Activated CD4-positive, alpha-beta T cell treated with anti-CD3 and anti-CD28 coated beads for 36 hours (primary cell): ENCODE measurements at places on chromosomes 3 and 15. TPM values are rescaled to one million over a fixed set of nuclear protein-coding genes. Genes with fewer than 3 reads are reported as not detected.

The CCR9 gene
- not detected for total RNA-seq

The SPCS1 gene
- total RNA-seq, result 111 TPM

The ARL6IP5 gene
- 60.4 TPM for total RNA-seq

The CACNA1D gene
- total RNA-seq, result 0.33 TPM

The CNOT10 gene
- 76.9 TPM for total RNA-seq

The C3orf22 gene
- not detected for total RNA-seq

The CSK gene
- 272 TPM for total RNA-seq

The VGLL3 gene
- total RNA-seq, result not detected

The CSPG5 gene
- total RNA-seq, result 0.97 TPM

The LIPH gene
- not detected for total RNA-seq

The RBMS3 gene
- total RNA-seq, result 2.0 TPM

The MAP6D1 gene
- total RNA-seq, result 1.6 TPM

GRCh38 chr15:60318216-60318867 is 79.4 kb downstream of the ANXA2 start:
- DNase-seq, result no peak

- DNase-seq, result no peak
These were observed 316.9 kb upstream of the UMPS start for GRCh38 chr3:124413393-124413792.

GRCh38 chr3:177764377-177764912 is 567.2 kb upstream of the TBL1XR1 start:
- no peak for DNase-seq

DNA sequence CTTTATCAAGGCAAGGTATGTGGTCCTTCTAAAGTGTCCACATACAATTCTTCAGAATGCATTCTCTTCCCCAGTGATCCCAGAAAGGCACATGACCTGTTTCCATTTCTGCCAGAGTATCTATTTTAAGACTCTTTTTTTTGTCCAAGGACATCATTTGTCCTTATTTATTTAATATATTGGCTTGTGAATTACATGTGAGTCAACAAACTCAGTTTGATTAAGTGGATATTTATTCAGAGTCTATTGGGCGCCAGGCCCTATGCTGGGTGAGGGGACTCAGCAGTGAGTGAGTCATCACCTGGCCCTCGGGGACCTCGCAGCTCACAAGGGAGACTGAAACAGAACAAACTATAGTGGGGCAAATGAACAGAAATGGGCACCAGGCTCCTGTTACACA is 136.8 kb downstream of the SNRK start:
- no peak for DNase-seq

DNA sequence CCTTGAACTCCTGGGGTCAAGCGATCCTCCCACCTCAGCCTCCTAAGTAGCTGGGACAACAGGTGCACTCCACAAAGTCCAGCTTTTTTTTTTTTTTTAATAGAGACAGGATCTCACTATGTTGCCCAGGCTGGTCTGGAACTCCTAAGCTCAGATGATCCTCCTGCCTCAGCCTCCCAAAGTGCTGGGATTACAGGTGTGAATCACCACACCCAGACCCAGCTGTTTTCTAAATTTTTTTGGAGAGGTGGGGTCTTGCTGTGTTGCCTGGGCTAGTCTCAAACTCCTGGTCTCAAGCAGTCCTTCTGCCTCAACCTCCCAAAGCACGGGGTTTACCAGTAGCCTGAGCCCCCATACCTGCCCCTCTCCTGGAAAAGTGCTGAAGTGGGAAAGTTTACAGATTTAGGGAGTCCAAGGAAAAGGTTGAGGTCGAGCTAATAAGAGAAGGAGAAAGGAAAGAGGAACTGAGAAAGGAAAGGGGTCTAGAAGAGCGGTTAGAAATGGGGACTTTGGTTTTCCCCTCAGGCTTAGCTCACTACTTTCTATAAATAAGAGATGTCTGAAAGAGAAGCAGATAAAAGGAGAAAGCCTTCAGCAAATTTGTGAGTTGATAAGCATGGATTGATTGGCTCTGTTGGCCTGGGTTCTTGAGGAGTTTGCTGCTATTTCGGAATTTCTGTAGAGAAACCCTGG is 23.6 kb downstream of the UBE2E1 start:
- no peak for DNase-seq

DNA sequence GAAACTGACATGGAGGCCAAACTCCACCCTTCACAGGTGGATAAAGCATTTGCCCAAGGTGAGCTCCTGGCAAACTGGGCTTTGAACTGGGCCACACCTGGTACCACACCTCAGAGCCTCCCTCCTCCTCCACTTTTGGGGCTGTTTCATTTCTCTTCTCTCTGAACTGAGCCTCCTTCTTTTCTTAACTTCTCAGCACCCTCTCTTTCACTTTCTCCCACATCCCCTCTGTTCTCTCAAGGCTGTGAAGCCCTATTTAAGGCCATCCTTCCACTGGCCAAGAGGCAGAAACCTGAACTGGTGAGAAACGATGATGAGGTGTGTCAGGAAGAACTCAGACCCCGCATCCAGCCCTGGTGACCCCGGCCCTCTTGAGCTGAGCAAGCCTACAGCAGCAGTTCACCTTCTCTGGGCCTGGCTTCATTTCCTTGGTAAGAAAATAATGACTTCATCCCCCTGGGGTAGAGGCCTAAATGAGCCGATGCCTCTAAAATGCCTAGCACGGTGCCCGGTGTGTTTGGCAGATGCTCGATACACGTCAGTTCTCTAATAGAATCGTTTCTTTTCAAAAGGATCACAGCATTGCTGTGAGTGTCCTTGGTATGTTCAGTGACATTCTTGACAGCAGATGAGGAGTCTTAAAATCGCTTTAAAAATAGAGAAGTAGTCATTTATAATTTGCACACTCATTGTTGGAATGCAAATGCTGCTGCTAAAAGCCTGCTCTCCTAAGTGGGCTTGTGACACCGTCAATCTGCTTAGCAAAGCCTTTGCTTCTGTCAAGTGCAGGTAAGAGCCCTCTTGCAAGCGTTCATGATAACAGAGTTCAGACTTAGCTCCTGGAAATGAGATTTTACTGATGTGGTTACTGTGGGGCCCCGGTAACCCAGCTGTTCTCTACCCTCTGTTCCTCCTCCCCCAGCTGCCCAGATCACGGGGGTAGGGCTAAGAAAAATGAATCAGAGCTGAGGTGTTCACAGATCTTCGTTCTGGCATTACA is 97.7 kb upstream of the ATP2B2 start:
- peak; percentile 83 for DNase-seq

- no peak for DNase-seq
These were observed 2.0 kb upstream of the RASA2 start for GRCh38 chr3:141484701-141485287.

GRCh38 chr3:187747506-187747905 is 2.2 kb upstream of the BCL6 start:
- no peak for DNase-seq

DNA sequence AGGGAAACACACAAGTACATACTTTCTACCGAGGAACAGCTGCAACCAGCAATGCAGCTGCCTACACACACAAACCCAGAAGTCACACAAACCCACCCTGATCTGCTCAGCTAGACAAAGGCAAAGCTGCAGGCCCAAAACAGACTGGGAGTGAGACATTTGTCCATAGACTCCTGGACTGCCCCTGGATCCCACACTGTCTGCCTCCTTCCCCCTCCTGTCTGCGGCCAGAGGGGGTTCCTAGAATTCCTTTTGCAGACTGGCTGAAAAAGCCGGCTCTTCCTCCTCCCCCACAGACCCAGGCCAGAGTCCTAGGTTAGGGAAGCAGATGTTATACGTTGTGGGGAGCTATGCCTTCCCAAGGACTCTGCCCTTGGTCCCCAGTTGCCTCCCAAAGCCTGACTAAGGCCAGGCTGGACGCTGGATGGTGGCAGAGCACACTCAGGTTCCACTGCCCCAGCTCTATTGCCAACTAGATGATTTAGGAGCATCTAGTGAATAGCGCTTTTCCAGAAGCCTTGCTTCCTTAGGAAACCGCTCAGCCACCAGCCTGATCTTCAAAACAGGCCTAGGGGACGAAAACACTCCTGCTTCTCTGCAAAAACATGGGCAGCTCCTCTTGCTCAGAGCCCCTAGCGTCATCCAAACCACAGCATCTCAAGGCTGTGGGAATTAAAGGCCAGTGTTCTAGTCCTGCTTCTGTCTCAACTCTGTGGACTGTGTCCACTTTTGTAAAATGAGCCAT is 37.4 kb upstream of the CILP start:
- DNase-seq, result no peak

DNA sequence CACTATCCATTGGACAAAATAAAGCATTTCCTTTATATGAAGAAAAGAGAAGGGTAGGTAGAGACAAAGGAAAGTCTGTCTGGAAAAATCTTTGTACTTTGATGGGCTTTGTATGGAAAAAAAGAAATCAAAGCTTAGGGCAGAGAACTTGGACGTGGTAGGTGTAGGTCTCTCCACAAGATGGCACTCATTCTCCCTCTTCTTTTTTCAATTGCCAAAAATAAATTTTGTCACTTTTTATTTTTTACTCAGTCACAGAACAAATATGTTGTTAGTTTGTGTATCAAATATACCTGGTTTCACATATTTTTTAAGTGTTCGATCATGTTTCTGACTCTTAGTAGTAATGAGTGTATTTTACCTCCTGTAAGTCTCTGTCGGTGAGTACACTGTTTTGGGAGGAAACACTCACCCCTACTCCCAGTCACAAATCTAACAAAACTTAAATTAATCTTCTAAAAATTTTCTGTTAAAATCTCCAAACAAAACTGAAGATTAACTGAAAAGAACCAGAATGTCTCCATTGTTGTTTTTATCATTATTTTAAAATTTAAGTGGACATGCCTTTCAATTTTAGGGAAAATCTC is 415.8 kb upstream of the GOLIM4 start:
- DNase-seq, result no peak

DNA sequence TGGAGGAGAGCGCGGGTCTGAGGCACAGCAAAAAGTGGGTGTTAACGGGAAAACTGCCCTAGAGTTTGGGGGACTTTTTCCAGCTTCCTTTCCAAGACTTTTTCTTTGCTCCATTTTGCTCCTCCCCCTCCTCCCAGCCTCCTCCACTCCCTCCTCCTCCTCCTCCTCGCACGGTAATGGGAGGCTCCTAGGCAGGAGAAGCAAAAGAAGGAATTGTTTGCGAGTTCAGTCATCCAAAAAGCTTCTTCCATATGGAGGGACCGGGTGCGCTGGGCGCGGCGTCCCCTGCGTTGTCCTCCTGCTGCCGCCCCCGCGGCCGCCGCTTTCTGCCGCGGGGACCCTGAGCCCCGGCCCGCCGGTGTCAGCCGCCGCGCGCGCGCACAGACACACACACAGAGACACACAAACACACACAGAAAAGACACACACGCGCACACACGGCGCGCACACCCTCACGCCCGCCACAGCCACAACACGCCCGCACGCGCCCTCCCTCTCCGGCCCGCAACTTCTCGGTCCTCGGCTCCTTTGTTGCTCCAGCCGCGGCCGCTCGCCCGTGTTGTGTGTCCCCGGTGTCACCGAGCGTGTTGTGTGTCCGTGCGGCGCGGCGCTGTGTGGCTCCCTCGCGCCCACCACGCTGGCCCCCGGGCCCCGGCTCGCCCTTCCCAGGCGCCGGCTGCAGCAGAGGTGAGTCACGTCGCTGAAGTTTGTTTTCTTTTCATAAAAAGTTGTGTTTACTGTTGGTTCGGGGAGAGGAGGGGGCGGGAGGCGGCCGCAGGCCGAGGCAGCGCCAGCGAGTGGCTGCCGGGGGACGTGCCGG is at the start of gene BOC:
TSS of gene BOC (plus strand) at position 228 of the 820 bp plus-strand sequence. CDS start 38,246 bp downstream, outside the sequence.
- DNase-seq, result peak; percentile 43

- DNase-seq, result no peak
These were observed 452.1 kb upstream of the KCNMB2 start for GRCh38 chr3:178083906-178084866.

DNA sequence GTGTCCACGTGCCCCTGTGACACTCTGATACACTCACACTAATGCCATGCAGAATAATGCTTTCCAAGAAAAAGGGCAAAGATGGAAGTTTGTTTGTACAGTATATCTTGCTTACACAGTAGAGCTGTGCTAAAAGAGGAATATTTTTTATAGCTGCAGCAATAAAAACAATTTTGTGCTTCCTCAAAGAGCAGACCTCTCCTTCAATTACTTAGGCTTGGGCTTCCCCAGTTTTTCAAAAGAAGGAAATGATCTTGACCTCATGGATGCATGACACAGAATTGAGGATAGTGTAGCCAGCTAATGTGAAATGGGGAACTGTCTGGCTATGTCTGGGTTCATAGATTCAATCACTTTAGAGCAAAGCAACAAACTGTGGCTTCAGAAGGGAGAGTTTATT is 137.4 kb downstream of the STT3B start:
- no peak for DNase-seq

- DNase-seq, result no peak
These were observed 25.5 kb downstream of the MAP2K1 start for GRCh38 chr15:66412220-66412619.

- no peak for DNase-seq
These were observed 68.1 kb upstream of the SCN5A start for GRCh38 chr3:38717355-38718240.

DNA sequence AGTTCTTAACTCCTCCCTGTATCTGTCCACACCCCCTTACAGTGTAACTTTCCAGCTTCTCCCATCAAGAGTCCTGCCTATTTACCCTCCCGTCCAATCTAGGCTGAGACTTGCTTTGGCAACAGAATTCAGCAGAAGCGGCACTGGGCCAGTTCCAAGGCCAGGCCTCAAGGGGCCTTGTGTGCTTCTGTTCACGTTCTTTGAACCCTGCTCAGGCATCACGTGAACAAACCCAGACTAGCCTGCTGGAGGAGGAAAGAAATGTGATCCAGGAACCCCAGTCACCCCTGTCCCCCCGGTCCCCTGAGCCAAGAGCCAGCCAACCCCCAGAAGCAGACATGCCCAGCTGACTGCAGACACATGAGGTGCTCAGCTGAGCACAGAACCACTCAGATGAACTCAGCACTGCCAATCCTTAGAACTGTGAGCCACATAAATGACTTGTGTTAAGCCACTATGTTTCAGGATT is 76.1 kb upstream of the DCLK3 start:
- no peak for DNase-seq

DNA sequence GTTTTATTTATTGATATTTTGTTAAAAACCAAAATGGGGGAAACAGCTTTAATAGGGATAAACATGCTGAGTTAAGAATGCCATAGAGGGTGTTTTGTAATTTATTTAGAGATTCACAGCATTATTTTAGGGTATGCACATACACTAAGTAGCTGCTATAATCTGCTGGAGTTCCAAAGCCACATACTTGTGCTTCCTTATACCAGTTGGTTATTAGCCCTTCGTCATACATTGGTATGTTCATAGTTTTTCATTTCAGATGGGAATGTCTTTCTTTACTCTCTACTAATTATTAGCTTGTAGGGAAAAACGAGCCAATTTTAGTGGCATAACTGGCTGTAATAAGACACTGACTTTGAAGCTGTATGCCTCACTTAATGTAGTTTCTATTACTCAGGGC is 74.9 kb downstream of the PFN2 start:
- DNase-seq, result no peak

GRCh38 chr15:40769274-40770146 is at the start of gene C15orf62:
Gene C15orf62 (plus strand): TSS chr15:40769980. CDS start chr15:40770496, 516 bp downstream.
- peak; percentile 78 for DNase-seq

- DNase-seq, result no peak
These were observed 261.1 kb downstream of the EPHB1 start for GRCh38 chr3:135056084-135056730.

GRCh38 chr3:135229018-135229495 is 434.0 kb downstream of the EPHB1 start:
- no peak for DNase-seq
